ENCODE measurements at places on chromosomes 2 and 18. TPM values are rescaled to one million over a fixed set of nuclear protein-coding genes. Genes with fewer than 3 reads are reported as not detected.

DNA sequence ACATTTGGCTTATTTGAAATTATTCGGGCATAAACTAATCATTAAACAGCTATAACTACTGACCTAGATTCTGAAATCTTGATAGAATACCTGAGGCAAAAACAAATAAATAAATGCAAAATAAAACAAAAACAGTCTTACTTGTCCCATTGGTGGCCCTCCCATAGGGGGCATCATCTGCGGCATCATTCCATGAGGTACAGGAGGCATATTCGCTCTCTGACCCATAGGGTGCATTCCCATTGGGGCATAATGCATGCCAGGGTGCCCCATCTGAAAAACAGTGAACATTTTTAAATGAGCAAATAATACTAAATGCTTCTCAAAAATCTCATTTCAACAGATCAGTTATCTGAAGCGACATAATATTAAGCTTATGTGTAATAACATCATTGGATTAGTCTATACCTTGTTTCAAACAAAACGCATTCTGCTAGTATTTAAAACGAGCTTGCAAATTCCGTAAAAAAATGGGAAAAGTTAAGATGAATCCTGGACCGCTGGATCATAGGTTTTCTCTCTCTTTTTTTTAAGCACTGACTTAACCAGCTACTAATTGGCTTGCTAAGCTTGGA, 1.3 kb downstream of the PRPF40A start:
- peak; percentile 56 for DNase-seq

DNA sequence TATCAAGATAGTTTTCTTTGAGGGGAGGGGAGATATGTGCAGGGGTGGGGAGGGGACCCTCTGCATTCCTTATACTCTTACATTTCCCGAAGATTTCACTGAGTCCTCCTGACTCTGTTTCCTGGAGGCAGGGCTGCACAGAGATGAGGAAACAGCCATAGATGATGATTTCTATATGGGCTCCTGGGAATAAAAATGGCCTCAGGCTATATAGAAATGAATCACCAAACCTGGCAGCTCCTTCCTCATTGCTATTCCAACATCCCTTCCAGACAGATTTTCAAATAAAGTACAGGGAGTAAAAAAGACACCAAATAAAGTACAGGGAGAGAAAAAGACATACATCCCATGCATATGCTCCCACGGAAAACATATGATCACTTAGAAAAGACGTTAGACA, 474.8 kb upstream of the RAB6C start:
- no peak for DNase-seq

DNA sequence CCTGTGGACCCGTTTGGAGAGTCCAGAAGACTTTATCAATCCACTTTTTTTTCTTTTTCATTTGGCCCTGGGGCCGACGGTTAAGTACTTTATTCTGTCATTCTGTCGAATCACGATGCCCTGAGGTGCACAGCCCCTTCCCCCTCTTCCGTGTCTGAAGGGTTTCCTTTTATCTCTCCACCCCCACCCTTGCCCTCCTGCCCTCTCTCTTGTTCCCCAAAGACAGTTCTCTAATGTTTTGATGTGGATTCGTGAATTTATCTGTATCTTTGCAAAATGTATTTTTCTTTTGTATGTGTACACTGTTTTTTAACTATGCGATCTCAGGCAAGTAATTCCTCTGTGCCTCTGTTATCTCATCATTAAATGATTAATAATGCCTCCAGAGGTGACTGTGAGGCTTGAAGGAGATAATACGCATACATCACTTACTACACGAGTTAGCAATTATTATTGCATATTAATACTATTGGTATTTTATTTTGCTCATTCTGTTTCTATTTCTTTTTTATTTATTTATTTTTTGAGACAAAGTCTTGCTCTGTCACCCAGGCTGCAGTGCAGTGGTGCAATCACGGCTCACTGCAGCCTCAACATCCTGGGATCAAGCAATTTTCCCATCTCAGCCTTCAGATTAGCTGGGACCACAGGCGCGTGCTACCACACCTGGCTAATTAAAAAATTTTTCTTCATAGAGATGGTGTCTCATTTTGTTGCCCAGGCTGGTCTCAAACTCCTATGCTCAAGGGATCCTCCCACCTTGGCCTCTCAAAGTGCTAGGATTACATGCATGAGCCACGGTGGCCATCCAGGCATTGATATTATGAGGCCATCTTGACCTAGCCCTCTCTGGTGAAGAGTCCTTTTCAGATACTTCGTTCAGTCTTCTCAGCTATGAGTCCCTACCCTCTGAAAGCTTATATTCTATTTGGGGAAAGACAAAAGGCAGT, 1.4 kb upstream of the CASP8 start:
- no peak for DNase-seq

GRCh38 chr2:238487652-238488346, 61.1 kb downstream of the ASB1 start:
- DNase-seq = no peak

DNA sequence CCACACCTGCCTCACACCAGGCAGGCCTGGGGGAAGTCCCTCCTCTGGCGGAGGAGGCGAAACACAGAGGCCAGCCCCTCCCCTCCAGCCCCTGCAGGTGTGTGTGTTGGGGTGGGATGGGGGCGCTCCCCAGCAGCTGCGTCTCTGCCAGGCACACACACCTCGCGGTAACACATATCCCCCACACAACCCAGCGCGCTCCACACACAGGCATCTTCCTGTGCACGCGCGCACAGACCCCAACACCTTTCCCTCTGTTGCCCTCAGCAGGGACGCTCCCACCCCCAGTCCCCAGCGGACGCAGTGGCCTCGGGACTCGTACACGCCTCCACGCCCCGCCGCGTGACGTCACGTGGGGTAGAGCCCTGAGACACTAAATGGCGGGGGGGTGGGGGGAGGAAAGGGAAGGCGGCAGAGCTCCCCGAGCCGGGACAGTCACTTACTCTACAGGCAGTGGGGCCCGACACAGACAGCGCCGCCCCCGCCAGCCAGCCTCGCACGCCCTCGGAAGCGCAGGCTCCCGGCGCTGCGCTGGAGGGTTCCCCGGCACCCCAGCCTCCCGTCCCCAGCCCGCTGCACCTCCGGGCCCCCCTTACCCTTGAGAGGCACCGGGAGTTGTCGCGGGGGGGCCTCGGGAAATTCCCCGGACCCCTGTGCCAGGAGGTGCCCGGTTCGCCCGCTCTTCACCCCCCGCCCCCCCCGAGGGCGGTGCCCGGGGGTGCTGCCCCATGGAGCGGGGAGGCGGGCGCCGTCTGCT, at the start of gene WNT10A:
TSS of gene WNT10A (plus strand) at position 751 of the 757 bp plus-strand sequence. CDS start 144 bp downstream, outside the sequence.
- no peak for DNase-seq

DNA sequence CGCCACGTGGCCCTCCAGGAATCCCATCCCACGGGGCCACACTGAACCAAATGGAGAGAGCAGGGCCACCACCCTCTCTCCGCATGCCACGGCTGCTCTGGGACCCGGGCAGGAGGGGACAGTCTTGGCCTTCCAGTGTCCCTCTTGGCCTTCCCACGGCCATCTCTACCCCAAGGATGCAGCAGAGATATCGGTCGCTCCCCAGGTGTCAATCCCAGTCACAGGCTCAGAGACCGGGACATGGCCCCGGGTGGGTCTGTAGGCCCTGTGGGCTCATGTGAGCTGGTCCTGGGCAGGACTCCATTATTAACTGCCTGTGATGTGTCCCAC, 15.3 kb downstream of the CAPN10 start:
- DNase-seq = no peak

Gene BMP10
- total RNA-seq = not detected

- DNase-seq = no peak
These were observed 164.0 kb upstream of the REG3G start for GRCh38 chr2:78861546-78861945.

DNA sequence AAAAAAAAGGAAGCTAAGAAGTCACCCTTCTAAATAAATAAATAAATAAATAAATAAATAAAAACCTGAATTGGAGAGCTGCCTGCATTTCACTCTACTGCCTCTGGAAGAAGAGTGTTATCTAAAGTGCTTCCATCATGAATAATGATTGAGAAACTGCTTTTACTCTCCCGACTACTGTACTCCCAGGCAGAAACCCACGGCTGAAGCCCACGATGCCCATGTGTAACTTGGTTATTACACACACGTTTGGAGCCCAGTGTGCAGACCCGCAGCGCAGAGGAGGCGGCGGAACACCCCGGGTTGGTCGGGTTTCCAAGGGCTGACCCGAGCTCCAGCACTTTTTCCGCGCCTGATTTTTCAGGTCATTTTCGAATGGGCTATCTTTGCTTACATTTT, 697 bp upstream of the SPATS2L start:
- DNase-seq = peak; percentile 42

DNA sequence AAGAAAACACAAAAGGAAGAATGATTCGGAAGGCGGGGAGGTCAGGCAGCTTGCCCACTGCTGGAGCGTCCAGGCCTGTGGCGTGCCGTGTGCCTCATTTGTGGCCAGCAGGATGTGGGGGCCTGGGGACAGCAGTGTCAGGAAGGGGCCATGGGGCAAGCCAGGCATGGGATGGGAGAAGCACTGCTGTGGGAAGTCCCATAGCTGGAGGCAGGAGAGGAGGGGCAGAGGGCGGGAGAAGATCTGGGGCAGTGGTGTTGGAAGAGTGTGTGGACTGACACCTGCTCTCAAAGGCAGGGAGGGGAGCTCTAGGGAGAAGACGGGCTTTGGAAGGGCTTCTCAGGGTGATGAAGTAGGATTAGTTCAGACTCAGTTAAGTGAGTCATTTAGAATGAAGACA, 133.7 kb downstream of the ACOXL start:
- DNase-seq = no peak

Data from glutamatergic neuron (in vitro differentiated cells).